ENCODE measurements at places on chromosomes 13 and 19.

- no peak for DNase-seq
Observed at GRCh38 chr13:93248627-93249047, 22.0 kb downstream of the GPC6 start.

GRCh38 chr19:5792224-5792623, 1.3 kb upstream of the DUS3L start:
- DNase-seq = no peak

DNA sequence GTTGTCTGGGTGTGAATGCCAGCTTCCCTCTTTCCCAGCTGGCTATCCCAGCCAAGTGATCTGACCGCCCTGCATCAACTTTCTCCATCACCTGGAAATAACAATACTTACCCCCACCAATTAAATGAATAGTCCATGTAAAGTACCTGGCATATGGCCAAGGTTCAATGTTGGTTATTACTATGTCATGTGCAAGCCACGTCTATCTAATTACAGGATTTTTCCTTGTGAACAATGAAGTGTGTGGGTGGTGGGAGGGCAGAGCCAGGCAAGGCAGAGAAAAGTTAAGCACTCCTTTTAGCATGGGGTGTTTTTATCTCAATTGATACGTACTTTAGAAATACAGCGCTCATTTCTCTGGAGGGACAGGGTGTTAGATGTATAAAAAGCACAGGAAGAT, 121.1 kb downstream of the NHLRC3 start:
- no peak for DNase-seq

DNA sequence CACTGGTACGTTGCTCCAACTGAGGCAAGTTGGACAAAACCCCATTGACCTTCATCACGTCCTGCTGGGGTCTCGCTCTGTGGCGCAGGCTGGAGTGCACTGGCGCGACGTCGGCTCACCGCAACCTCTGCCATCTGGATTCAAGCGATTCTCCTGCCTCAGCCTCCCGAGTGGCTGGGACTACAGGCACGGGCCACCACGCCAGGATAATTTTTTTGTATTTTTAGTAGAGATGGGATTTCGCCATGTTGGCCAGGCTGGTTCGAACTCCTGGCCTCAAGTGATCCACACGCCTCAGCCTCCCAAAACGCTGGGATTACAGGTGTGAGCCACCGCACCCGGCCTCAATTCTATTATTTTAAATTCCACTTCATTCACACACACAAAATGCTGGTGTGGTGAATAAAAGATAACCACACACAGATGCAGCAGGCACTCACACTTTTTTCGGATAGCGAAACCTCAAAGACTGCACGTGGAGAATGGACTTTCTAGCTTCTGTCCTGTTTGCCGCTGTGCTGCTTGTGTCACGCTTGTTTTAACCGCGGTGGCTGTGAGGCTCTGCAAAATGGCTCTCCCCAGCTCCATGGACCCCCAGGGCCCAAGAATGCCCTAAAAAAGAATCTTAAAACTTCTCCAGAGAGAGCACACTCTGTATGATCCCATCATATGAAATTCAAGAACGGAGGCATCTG, 58.4 kb downstream of the COL4A1 start:
- no peak for DNase-seq

- no peak for DNase-seq
Observed at GRCh38 chr19:31255831-31256592, 93.2 kb downstream of the TSHZ3 start.

- DNase-seq = no peak
Observed at GRCh38 chr19:18473003-18473705, 35.2 kb upstream of the ISYNA1 start.

DNA sequence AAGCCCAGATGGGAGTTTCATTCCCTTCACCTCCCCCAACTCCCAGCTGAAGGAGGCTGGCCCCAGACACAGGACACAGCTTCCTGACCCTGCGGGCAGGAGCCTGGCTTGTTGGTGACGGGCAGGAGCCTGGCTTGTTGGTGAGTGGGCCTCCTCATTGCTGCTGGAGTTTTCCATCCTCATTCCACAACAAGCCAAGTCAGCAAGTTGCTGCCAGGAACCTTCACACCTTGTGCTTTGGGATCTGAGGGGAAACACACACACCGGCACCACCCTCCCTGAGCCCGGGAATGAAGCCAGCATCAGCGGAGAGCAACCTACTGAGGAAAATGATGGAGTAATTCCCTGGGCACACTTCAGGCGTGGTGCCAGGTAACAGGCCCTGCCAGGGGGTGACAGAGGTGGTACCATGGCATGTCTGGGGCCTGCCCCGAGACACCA, 74.9 kb downstream of the ALOX5AP start:
- no peak for DNase-seq

DNA sequence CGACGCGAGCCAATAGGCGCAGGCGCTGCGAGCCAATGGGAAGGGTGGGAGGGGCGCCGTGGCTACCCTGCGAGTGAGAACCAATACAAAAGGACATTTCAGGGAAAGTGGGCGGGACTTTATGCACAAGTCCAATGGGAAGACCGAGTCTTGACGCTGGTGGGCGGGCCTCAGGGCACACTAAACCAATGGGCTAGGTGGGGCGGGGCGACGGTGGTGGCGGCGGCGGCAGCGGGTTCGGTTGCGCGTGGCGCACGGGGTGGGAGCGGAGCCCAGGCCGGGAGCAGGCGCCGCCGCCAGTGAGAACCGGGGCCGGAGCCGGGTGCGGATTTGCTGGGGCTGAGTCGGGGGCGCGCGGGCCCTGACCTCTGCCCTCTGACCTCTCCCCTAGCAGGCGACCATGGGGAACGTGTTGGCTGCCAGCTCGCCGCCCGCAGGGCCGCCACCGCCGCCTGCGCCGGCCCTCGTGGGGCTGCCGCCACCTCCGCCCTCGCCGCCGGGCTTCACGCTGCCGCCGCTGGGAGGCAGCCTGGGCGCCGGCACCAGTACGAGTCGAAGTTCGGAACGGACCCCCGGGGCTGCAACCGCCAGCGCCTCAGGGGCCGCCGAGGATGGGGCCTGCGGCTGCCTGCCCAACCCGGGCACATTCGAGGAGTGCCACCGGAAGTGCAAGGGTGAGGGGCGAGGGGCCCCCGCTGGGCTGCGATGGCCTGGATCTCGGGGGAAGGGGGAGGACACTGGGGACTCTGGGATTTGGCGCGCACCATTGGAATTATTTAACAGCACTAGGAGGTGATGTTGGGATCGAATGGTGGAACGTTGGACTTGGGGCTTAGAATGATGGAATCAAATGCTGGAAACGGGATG, at the start of gene TOMM40:
TSS of gene TOMM40 (plus strand) at position 239 of the 867 bp plus-strand sequence. CDS start at position 401, 162 bp downstream.
- peak; percentile 96 for DNase-seq
